ENCODE measurements at places on chromosomes 6 and 20.

DNA sequence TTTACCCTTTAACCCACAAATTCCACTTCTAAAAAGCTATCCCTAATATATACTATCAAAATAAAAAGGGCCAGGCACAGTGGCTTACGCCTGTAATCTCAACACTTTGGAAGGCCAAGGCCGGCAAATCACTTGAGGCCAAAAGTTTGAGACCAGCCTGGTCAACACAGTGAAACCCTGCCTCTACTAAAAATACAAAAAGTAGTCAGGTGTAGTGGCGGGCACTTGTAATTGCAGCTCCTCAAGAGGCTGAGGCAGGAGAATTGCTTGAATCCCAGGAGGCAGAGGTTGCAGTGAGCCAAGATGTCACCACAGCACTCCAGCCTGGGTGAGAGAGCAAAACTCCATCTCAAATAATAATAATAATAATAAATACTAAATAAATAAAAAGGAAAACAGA is 82.5 kb downstream of the TRIM27 start:
- DNase-seq, result no peak

DNA sequence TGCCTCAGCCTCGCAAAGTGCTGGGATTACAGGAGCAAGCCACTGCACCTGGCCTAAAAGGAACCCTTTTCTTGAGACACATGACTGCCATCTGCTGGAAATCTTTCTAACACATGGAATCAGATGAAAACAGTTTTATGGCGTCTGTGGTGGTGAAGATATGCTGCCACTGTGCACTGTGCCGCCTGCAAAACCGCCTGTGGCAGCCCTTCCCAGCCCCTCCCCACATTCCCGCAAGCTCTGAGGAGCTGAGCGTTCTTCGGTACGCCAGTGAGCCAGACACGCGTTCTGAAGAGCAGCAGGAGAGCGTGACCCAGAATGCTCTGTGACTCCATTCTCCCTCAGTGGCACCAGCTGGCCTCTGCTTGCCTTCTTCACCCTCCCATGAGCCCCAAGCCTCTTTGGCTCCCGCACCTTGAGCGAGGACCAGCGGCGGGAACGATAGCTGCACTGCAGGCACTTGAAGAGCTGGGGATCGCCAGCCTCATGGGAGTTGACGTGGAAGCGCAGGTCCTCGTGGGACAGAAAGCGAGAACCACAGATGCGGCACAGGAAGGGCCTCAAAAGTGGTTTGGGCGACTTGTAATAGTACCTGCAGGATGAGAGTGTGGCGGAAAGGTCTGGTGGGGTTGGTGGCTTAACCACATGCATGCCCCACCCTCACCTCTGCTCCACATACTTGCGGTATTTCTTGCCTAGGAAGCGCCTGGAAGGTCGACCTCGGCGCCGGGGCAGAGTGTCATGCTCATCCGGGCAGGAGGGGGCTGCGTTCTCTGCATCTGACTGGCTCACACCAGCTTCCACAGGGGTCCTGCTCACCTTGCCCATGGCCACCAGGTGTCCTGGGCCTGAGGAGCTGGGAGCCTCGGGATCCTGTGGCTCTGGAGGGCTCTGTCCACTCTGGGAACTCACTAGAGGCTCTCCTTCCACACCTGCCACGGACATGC is 8.7 kb downstream of the ZNF335 start:
- DNase-seq, result peak; percentile 27

DNA sequence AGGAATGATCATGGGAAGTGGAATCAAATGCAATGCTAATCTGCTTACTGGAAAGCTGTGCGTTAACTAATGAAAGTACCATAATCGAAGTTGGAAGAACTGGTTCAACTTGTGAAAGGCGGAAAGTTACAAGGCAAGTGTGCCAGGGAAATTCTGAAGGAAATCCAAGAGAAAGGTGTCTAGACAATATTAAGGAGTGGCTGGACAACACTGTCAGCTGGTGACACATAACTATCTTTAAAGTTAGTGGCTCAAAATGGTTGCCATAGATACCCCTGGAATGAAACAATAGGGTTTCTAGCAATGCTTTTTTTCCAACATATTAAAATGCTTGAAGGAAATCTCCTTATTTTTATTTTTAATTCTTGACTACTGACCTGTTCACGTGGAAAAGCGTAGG is 90.4 kb downstream of the BMP2 start:
- DNase-seq, result no peak

DNA sequence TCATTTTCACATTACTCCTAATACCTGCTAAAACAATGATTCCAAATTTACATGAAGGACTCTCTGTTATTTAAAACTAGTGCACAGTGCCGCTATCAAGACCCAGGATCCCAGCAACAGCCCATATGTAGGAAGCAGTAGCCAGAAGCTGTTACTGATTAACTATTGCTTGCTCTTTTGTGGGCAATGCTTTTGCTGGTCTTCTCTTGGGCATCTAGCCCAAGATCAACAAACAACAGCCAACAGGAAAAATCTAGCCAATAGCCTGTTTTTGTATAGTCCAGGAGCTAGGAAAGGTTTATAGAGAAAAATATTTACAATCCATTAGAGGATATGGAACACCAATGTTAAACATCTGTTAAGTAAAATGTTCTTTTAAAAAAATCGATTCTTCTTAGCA is 22.1 kb upstream of the TENT5A start:
- DNase-seq, result no peak

- no peak for DNase-seq
Observed at GRCh38 chr20:7897781-7898364, 42.4 kb downstream of the HAO1 start.

GRCh38 chr20:44039741-44040140 is 125.1 kb downstream of the TOX2 start:
- peak; percentile 4 for DNase-seq

GRCh38 chr6:71258078-71258866 is 30.3 kb upstream of the OGFRL1 start:
- DNase-seq, result no peak

GRCh38 chr6:142301651-142302391 is at the start of gene ADGRG6:
Gene ADGRG6, plus strand, starts transcription at chr6:142302007. Its CDS starts 323 bp downstream, at chr6:142302330.
- DNase-seq, result no peak

DNA sequence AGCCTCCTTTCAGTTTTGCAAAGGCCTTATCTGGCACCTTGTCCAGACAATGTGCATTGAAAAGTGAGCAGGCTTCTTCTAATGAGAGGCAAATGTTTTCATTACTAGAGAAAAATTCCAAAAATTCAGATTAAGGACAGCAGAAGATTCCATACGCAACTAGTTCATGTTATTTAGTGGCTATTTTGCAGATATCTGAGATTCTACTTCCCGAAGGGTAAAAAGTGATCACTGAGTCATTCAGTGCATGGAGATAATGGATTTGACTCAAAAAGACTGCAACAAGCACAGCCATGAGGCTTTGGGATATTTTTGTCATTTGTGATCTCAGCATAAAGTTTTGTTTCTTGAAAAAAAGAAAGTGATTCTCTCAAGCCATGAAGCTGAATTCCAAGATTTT is 29.9 kb downstream of the METTL24 start:
- no peak for DNase-seq

- no peak for DNase-seq
Observed at GRCh38 chr20:54476169-54477009, 996 bp downstream of the DOK5 start.

GRCh38 chr6:123022975-123023374 is 26.9 kb downstream of the CLVS2 start:
- no peak for DNase-seq

DNA sequence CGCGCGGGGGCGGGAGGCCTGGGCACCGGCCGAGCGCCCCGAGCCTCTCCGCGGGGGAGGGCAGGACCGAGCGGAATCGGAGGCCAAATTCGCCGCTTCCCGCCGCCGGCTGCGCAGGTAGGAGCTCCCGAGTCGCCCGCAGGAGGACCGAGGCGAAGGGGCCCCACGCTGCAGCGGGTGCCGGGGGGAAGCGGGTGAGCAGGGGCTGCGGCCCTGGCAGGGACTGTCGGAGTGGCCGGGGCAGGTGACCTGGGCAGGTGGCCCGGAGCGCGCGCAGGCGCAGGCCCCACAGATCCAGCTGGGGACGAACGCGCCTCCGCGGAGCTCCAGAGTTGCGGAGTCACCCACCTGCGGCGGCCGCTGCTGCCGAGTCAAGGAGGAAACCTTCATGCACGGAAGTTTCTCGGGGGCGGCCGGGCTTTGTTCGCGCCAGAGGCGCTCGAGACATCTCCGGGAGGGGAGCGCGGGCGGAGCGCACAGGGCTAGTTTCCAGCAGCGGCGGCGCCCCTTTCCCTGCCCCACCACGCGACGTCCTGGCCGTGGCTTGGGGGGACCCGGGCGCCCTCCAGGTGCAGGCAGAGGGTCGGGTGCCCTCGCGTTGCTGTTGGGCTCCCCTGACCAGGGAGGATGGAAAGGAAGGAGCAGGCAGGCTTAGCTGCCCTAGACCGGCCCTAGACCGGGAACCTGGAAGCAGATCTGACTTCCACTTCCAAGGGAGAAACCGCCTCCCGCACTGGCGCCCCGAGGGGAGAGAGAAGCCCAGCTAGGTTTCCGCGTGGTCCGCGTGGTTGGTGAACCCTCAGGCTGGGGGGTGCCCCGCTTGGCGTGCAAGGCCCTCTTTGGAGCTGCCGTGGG is 590 bp downstream of the SLCO4A1 start:
- DNase-seq, result no peak

DNA sequence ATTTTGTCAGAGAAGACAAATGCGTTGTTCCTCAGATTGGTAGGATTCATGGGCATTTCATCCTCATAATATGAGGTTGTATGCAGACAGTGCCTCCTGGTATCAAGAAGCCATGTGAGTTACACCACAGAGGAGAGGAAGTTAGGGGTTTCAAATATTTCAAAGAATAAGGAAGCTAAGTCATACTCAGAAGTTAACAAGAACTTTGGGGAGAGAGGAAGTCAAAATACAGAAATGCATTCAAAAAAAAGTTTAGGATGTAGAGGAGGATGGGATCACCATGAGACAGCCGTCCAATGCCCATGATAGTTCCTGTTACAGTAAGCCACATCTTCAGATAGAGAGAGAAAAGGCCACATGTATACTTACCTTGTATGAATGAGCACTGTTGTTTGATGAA is 22.3 kb downstream of the HLA-DOB start:
- no peak for DNase-seq

DNA sequence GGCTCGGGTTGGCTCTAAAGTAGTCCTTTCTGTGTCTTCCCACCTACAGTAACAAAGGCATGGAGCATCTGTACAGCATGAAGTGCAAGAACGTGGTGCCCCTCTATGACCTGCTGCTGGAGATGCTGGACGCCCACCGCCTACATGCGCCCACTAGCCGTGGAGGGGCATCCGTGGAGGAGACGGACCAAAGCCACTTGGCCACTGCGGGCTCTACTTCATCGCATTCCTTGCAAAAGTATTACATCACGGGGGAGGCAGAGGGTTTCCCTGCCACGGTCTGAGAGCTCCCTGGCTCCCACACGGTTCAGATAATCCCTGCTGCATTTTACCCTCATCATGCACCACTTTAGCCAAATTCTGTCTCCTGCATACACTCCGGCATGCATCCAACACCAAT is 291.2 kb downstream of the ESR1 start:
- DNase-seq, result no peak

DNA sequence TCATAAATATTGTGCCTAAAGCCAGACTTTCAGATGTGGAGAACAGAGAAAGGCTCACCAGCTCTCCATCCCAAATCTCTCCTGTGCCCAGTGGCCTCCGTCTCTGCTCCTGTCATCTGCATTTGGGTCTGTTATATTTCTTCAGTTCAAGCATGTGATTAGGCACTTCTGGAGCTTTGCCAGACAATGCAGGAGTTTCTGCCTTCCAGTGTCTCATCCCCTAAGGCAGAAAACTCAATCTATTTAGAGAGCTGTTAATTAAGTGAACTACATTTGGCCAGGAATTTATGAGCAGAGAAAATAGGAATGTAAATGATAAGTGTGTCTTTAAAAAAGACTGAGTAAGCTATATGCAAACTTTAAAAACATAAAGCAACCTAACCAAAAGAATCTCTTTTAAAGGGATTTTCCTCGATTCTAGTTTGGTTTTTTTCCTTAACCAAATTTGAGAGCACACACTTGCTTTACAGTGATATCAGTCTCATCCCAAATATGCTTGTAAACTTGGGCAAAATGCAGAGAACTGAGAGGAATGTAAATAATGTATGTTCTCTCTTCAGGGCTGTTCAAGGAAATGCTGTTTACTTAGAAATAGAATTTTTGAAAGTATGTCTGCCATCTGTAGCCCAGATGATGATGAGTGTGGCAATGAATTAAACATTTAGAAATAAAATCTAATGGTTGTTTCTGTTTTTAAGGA is 113.9 kb downstream of the ELOVL4 start:
- DNase-seq, result no peak

DNA sequence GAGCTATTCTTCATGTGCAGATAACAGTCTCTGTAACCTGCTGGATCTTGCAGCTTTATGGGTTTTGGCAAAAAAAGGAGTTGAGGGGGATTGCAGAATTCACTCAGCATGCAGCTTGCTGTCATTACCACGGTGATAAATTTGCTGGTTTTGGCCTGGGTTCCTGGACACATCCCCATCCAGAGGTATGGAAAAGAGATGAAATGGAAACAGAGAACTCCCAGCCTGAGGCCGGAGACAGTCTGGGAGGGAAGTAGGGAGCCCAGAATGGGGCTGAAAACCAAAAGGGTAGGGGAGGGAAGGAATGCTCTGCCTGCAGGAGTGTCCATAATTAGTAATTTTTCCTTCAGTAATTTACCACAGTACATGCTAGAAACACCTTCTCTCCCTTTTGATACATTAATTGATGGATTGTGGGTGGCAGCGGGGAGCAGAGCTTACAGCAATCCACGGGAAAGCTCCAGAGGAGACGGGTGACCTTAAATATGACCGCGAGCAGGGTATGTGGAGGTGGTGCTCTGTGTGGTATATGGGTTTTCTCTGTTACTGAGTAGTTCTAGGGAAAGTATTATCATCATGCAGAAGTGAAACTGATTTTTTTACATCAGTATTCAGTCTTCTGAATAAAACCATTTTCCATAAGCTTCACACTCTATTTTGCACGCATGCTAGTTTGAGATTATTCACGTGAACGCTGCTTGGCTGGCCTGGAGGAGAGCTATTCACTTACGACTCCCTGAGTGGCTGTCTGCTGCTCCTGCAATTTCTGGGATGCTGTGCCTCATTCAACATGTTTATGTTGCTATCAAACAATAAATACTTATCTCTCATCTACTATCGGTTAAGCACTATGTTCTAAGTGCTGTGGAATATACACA is 66.3 kb upstream of the KCNK16 start:
- DNase-seq, result no peak

- DNase-seq, result no peak
Observed at GRCh38 chr20:48889140-48889790, 32.2 kb upstream of the ARFGEF2 start.

- no peak for DNase-seq
Observed at GRCh38 chr6:170113141-170113540, 177.7 kb downstream of the DLL1 start.

- DNase-seq, result no peak
Observed at GRCh38 chr20:35009665-35010328, 54.1 kb downstream of the MYH7B start.

- DNase-seq, result no peak
Observed at GRCh38 chr6:134187154-134187553, 130.8 kb downstream of the SGK1 start.
